Transverse colon (tissue), 4 donors: ENCODE measurements at places on chromosomes 16 and 17. TPM values are rescaled to one million over a fixed set of nuclear protein-coding genes. Genes with fewer than 3 reads are reported as not detected.

The PSMC3IP gene
- 2.6 TPM for total RNA-seq

The PRDM7 gene
- not detected for total RNA-seq

The PRAC1 gene
- total RNA-seq, result not detected

The CD300A gene
- total RNA-seq, result not detected

The TLCD2 gene
- 38.9 TPM for total RNA-seq

The NHERF2 gene
- total RNA-seq, result 31.1 TPM

The ABCC3 gene
- 655 TPM for total RNA-seq

The TAT gene
- total RNA-seq, result 3.4 TPM

The NOXO1 gene
- 13.1 TPM for total RNA-seq

The TM4SF5 gene
- total RNA-seq, result 23.8 TPM

The VAT1L gene
- total RNA-seq, result 1.4 TPM

The ZNF23 gene
- total RNA-seq, result 12.2 TPM

The ESRP2 gene
- 87.5 TPM for total RNA-seq

The PPL gene
- total RNA-seq, result 28.8 TPM

The OR3A3 gene
- not detected for total RNA-seq

The MLKL gene
- 18.0 TPM for total RNA-seq

The OTOP3 gene
- total RNA-seq, result 1.6 TPM

The PLD2 gene
- 81.9 TPM for total RNA-seq

The SLC13A2 gene
- total RNA-seq, result 95.0 TPM

The TNFSF13 gene
- 94.3 TPM for total RNA-seq

The CES5A gene
- not detected for total RNA-seq

The KRT24 gene
- total RNA-seq, result not detected

The INPP5K gene
- total RNA-seq, result 114 TPM

The GINS2 gene
- 1.00 TPM for total RNA-seq

The CIAO2B gene
- total RNA-seq, result 69.9 TPM

The SEPTIN12 gene
- total RNA-seq, result not detected

The CCL16 gene
- not detected for total RNA-seq

The ERN1 gene
- total RNA-seq, result 29.2 TPM

The SP6 gene
- total RNA-seq, result 0.40 TPM

The NTN1 gene
- total RNA-seq, result 6.8 TPM

The XAF1 gene
- 15.5 TPM for total RNA-seq

The KRT32 gene
- total RNA-seq, result not detected
